ENCODE measurements at places on chromosomes 12 and 14.

DNA sequence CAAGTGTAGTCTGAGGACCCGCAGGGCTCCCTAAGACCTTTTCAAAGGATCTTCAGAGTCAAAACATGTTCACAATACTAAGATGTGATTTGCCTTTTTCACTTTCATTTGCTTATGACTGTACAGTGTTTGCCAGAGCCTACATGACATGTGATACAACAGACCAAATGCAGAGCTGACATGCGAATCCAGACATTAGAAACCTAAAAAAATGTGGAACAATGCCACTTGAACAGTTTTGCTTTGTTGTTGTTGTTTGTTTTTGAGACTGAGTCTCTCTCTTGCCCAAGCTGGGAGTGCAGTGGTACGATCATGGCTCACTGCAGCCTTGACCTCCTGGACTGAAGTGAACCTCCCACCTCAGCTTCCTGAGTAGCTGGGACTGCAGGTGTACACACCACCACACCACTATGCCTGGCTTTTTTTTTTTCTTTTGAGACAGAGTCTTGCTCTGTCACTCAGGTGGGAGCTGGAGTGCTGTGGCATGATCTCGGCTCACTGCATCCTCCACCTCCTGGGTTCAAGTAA, 5.3 kb upstream of the RAB35 start:
- no peak for DNase-seq

- no peak for DNase-seq
Measured at GRCh38 chr12:4587108-4587507, 25.1 kb downstream of the DYRK4 start.

- no peak for DNase-seq
Measured at GRCh38 chr12:29771786-29772185, 12.0 kb downstream of the TMTC1 start.

DNA sequence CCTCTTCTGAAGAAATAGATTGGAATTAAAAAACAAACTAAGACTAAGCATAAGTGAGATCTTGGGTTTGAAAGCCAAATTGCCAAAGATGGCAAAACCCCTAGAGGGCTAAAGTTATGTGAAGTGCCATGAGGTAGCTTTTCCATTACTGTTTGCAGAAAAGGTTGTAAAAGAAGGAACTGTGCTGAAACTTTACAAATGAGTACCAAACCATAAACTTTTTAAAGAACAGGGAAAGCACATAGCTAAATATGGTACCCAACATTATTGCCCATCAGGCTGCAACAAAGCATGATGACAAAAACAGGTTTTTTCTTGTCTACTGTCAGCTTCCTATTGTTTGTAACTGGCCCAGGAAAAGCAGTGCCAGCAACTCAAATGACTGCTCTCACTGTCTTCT, 224.2 kb downstream of the RAD51B start:
- DNase-seq, result no peak

GRCh38 chr14:55699131-55700057, 119.4 kb downstream of the KTN1 start:
- no peak for DNase-seq

GRCh38 chr14:88866305-88866704, 41.9 kb downstream of the TTC8 start:
- no peak for DNase-seq

GRCh38 chr12:42469355-42470175, 120.0 kb downstream of the PRICKLE1 start:
- DNase-seq, result no peak

DNA sequence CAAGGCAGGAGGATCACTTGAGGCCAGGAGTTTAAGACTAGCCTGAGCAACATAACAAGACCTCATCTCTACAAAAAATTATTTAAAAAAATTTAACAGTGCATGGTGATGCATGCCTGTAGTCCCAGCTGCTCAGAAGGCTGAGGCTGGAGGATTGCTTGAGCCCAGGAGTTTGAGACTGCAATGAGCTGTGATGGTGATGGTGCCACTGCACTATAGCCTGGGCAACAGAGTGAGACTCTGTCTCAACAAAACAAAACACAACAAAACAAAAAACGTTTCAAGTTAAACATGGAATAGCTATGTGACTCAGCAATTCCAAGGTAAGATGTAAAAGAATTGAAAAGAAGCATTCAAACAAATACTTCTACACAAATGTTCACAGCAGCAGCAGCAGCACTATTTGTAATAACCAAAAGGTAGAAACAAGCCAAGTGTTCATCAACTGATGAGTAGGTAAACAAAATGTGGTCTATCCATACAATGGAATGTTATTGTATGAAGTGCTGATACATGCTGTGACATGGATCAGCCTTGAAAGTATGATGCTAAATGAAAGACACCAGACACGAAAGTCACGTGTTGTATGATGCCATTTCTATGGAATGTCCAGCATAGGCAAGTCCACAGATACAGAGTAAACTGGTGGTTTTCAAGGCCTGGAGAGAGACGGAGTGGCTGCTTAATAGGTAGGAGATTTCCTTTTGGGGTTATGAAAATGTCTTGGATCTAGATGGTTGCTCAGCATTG, 31.4 kb downstream of the CFAP251 start:
- DNase-seq, result no peak

GRCh38 chr12:122096591-122097149, 18.1 kb downstream of the MLXIP start:
- DNase-seq, result no peak

- no peak for DNase-seq
Measured at GRCh38 chr12:53539526-53539925, 32.2 kb upstream of the NPFF start.

Data from left renal pelvis (tissue), 4 donors.